ENCODE measurements at places on chromosomes 7 and 10.

DNA sequence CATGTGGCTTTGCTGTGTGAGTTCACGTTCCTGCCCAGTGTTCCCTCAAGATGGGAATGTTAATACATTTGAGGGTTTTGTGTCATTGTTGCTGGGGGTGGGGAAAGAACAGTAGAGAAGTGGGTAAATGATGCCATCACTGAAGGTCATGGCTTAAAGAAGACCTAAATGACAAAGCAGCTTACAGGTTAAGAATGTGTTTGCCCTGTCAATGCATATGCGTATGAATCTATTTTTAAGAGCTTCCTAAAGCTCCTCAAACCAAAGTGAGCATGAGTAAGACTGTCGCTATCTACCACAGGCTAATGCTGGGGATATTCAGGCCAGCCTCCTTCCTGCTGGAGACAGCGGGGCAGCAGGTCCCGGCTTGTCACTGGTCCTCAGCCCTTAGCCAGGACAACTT, 162.9 kb downstream of the CREB5 start:
- no peak for DNase-seq

DNA sequence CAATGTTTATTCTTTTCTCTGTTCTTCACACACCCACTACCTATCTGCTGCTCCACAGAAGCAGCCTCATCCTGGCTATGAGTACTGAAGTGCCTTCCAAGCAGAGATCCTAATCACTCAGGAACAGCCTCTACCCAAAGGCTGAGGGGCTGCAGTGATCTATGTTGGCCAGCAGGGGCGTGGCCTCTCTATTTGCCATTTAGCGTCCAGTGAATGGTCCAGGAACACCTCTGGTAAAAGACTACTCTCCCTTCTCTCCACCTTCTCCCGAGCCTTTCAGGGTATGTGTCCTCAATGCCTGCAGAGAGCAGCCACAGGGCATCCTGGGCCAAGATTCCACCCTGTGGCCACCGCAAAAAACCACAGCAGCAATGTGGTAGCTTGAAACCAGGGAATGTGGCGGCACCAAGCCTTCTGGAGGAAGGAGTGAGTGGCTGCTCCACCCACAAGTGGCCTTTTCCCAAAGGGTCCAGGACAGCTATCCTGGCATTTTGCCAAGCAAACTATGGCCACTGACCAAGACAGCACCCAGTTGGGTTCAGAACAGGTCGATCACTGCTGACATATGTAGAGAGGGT, 70.9 kb downstream of the SYPL1 start:
- DNase-seq, result no peak

DNA sequence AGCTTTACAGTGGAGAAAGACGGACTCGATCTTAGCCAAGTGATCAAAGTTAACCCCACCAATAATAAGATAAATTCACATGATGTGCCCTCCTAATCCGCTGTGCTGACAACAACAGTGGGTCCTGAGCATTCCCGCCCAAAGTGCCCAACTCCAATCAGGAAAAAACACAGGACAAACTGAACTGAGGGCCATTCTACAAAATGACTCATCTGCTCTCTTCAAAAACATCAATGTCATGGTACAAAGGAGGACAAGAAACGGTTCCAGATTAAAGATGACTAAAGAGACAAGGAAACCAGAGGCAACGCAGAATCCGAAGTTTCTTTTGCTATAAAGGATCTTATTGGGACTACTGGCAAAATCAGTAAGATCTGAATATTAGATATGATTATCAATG, 79.4 kb downstream of the CTBP2 start:
- DNase-seq, result no peak

GRCh38 chr7:47739891-47740290, 158.0 kb upstream of the TNS3 start:
- no peak for DNase-seq

DNA sequence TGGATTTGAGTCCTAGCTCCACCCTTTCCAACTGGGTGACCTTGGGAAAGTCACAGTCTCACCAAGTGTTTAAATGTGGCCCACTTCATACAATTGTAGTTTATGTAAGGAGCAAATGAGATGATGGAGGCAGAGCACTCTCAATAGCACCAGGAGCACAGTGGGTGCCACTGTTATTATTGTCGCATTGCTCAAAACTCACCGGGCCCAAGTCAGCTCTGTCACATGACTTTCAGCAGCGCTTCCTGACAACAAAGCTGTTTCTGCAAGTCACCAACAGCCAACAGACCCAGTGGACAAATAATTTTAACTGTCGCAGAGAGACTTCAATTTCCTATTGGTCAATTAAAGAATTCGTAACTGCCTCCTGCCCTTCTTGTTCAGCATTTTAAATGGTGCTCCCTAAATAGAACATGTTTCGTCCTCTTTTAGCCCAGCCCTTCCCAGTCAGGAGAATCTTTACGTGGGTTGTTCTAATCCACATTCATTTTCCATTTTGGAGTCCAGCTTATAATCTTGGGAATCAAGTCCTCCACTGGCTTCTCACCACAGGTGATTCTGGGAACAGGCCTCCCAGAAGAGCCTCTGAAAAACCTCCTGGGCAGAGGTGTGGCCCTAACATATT, 415.6 kb upstream of the NPVF start:
- DNase-seq, result no peak

DNA sequence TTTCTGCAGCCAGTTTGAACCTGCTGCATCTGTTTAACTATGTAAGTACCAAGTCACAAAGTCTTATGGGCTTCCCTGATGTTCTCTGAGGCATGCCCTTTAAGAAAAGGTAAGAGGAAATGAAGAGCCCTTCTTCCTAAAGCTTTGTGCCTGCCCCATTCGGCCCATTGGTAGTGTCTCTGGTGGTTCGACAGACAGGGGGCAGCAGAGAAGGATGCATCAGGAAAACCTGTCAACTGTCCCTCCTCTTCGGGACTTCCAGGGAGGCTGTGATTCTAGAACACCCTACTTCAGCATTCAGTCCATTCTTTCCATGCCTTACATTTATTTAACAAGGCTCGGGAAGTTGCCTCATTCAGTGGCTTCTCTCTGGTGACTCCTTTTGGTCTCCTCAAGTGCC, 1.9 kb upstream of the SFRP4 start:
- no peak for DNase-seq

DNA sequence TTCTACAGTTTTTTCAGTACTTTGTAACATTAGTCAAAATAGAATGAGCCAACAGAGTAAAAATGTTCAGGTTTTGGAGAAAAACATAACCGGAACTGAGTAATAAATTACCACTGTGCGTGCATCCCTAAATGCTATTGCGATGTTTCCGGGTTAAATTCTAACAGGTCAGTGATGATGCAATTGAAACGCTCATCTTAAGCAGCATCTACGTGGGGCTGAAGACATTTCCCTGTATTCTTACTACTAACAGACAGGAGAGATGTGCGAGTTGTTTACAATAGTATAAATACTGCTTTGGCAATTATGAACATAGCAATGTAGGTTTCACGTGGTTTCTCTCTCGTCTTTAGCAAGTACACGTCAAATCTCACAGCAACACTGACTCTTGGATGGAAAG, 149.4 kb downstream of the USP6NL start:
- no peak for DNase-seq

DNA sequence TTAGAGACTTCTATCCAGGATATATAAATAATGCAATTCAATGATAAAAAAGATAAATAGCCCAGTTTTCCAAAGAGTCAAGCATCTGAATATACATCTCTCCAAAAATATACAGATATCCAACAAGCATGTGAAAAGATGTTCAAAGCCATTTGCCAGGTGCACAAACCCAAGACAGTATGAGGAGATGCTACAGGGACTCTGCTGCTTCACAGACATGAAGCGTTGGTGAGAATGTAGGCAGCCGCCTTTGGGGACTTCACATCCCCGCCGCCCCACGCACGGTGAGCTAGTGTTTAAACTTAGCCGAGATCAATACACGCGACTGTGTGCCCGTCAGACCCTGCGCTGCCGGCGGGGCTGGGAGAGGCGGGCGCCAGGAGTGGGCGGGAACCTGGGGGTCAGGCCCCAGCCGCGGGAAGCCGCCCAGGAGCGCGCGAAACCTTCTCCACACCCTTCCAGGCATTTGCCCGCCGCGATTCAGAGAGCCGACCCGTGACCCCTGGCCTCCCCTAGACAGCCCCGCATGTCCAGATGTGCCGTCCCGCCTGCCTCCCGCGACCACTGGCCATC, 927 bp upstream of the ALOX5 start:
- no peak for DNase-seq

DNA sequence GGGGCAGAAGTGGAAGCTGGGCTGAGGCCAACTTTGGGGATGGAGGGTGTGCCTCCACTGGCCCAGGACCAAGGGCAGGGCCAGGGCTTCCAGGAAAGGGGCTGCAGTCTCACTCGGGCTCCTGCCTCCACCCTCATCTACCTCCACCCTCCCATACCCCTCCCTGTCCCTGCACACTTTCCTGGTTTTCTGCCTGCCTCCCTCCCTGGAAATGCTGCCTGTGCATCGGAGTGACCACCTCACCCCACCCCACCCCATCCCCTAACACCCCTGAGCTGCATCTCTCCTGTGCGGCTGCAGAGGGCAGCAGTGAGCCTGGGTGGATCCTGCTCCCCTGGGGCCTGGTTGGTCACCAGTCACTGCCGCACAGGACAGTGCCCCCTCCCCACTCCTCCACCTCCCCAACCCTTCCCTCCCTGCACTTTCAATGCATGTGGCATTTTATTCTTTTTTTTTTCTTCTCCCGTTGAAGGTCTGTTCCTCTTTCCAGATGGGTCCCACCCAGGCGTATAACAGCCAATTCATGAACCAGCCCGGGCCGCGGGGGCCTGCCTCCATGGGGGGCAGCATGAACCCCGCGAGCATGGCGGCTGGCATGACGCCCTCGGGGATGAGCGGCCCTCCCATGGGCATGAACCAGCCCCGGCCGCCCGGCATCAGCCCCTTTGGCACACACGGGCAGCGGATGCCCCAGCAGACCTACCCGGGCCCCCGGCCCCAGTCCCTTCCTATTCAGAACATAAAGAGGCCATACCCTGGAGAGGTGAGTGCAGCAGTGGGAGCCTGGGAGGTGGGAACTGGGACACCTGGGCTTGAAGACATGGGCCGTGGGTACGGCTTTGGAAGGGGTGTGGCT, 54.1 kb upstream of the PPIF start:
- no peak for DNase-seq

DNA sequence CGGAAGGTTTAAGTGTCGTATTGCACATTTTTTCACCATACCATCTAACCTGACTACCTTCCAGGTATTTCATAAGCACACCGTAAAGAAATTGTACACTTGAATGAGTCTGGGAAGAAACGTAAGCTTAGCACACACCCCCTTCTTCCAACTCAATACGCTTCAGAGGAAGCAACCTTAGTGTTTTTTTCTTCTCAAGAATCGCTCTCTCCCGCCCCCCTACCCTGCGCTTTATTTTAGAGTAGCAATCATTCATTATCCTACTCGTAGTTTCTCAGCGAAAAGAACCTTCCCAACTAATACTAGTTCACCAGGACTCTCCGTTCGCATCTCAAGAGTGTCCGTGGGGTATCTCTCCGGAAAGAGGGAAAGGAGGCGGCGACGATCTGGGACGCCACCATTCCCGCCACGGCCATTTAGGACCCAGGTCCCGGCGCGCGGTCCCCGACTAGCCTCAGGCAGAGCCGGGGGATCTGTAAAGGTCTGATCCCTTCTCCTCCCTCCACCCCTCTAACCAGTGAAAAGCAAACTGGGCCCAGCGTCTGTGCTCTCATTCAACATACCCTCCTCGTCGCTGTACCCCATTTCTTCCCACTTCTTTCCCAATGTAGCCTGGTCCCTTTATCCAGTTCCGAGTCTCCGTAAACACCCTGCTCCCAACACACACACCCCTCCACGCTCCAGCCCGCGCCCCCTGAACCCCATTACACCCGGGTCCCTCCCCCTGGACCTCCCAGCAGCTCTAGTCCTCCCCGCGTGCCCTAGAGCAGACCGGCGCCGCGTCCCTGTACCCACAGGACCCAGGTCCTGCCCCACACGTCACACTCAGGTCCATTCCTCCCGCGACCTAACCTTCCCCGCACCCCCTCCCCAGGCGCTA, 16.0 kb downstream of the MYOZ1 start:
- peak; percentile 54 for DNase-seq

GRCh38 chr7:101717628-101718357, 88.7 kb upstream of the MYL10 start:
- peak; percentile 58 for DNase-seq

DNA sequence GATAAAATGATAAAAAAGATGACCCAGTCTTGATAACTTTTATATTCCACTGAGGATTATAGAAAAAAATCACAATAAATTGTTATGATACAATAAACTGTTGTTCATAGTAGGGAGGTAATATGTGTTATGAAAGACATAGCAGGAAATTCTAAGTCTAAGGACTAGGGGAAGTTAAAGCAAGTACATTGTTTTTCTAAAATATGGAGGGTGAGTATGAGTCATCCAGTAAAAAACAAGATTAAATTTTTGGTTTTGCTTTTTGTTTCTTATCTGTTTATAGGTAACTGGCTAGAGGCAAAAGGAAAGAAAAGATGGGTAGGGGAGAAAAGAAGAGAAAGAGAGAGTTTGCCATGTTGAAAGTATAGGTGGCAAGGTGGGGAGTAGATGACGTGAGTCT, 188.4 kb downstream of the POLR1F start:
- DNase-seq, result no peak

DNA sequence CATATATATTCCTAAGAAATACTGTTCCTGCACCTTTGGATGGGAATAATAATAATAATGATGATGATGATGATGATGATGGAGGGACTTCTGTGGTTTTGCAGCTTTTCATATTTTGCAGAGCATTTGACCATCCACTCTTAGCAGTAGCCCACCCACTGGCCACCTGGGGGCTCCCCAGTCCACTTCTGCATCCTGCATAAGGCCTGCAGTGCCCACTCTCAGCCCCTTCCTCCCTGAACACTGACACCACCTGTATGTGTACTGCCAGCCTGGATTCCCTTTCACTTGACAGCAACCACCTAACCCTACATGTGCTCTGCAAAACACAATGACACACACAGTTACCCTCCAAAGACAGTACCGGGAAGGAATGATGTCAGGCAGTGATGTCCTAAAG, 131.4 kb downstream of the ADAM12 start:
- no peak for DNase-seq

GRCh38 chr7:142440219-142440905, 182.5 kb upstream of the PRSS58 start:
- DNase-seq, result no peak

DNA sequence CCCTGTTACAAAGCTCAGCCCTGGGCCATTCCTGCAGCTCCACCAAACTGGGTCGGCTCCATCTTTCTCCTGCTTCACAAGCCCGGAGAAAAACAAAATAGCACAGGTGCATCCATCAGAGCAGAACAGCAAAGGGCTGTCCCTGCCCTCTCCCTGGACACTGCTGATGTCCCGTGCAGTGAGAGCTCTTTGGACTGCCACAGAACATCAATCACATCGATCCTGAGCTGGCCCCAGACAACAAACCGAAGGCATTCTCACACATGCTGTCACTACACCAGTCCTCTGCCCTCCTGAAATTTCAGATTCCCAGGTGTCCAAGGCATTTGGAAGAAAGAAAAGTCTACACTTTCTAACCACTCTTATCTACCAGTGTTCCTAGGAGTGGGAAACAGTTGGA, 427.1 kb upstream of the ZMIZ1 start:
- no peak for DNase-seq

GRCh38 chr10:43461950-43462349, 25.0 kb downstream of the ZNF487 start:
- DNase-seq, result no peak
